Stimulated activated CD8-positive, alpha-beta memory T cell treated with anti-CD3 and anti-CD28 coated beads, Interleukin-4, amount 100 ng/mL, for 24 hours (primary cell): ENCODE measurements at places on chromosomes 11 and 22.

GRCh38 chr11:60428517-60428916 is 855 bp upstream of the MS4A5 start:
- DNase-seq: no peak

DNA sequence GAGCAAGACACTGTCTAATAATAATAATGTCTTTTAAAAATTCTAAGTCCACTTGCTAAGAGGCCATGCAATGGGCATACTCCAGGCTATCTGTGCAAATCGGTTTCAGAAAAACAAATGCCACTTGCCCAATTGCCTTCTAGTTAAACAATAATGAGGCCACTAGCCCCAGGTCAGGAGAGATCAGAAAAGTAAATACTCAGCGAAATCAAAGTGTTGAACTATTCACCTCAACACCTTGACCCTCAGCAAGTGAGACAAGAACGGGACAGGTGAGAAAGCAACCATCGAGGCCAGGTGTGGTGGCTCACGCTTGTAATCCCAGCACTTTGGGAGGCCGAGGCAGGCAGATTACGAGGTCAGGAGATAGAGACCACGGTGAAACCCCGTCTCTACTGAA is 72.3 kb upstream of the SYN3 start:
- DNase-seq: no peak

- DNase-seq: no peak
Observed at GRCh38 chr11:16825968-16826367, 87.5 kb downstream of the C11orf58 start.

DNA sequence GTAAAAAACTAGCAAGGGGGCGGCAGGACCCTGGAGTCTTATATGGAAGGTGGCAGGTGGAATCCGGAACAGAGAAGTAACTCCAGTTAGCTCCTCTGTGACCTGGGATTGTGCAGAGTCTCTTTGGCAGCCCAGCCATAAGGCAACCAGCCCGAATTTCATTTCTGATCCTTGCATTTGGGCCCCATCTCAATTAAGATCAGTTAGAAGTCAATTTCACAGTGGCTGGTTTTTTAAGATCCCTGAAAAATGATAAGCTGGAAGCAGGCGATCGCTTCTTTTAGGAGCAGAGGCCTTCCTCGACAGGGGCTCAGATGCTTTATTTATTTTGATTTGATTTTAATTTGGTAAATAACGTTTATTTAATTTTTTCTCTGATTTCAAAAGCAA is 199.0 kb downstream of the TENM4 start:
- DNase-seq: no peak

- no peak for DNase-seq
Observed at GRCh38 chr22:41914611-41915034, 251 bp downstream of the SHISA8 start.

- DNase-seq: no peak
Observed at GRCh38 chr11:94139416-94139815, 10.8 kb downstream of the PANX1 start.

- DNase-seq: no peak
Observed at GRCh38 chr11:62125881-62126280, 2.1 kb downstream of the INCENP start.

DNA sequence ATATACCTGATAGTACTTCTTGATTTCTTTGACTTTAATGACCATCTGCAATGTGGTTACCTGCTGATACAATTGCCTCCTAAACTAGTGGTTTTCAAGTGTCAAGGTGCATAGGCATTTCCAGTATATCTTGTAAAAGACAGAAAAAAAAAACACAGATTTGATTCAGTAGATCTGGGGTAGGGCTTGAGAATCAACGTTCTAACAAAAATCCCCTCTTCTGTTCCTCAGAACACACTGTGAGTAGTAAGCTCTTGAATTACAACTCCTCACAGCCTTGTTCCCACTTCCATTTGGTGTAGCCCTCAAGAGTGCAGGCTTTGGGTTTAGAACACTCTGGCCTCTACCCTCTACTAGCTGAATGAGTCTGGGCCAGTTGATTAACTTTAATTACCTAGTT is 78.0 kb upstream of the CTSC start:
- no peak for DNase-seq

GRCh38 chr11:122521626-122522025 is 133.9 kb upstream of the UBASH3B start:
- DNase-seq: no peak

DNA sequence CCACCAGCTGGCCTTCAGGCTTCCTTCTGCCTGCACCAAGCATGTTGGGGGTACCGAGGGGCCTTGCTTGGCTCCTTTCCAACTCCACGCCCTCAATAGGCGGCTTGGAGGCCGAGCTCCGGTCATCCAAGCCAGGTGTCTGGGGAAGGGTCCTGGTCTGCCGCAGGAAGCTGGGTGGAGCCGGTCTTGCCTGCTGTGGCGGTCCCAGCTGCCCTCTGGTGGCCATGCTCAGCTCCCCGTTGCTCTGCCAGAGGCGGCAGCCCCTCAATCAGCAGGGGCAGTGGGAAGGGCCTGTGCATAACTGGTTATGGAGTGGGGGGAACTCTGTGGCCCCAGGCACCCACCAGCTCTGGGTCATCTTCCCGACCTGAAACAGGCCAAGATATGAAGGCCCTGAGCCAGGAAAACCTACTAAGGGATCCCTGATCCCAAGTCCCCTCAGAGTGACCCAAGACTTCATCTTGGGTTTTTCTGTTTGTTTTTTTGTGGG is 3.2 kb downstream of the ARVCF start:
- DNase-seq: peak; percentile 35

DNA sequence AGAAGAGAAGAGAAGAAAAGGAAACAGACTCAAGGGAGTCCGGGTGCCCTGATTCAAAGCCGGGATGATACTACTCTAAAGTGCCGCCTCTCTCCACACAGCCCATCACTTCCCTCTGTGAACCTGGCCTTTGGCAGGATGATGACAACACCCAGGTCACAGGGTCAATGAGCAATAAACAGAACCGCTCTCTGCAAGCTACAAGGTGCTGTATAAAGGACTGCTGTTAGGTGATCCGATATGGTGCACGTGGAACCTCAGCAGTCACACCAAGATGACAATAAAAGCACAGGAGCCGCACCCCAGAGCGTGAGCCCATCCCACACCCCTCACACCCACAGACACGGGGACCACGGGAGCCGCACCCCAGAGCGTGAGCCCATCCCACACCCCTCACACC is 10.7 kb downstream of the TTLL1 start:
- no peak for DNase-seq

DNA sequence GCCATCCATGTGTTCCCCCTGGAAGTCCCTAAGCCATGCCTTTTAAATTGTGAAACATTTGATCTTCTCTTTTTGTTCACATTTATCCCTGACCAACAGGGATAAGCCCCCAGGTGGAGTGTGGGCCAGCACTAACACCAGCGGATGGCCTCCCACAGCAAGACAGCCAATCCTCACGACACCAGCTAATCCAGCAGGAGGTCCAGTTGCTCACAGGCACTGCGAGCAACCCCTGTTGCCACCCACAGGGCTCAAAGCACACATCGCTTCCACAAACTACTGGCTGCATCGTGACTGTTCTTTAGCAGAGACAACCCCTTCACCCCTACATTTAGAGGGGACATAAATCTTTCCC is 2.0 kb downstream of the PCSK7 start:
- DNase-seq: no peak

GRCh38 chr11:81874635-81875034 is 859.0 kb downstream of the FAM181B start:
- DNase-seq: no peak

DNA sequence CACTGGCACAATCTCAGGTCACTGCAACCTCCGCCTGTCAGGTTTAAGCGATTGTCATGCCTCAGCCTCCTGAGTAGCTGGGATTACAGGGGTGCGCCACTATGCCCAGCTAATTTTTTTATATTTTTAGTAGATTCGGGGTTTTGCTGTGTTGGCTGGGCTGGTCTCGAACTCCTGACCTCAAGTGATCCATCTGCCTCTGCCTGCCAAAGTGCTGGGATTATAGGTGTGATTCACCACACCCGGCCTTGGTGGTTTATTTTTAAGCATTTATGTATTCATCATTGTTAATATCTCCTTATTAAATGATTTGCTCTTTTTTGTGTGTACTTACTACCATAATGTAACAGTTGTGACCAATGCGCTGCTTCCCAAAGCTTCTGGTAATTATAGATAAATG is 171.7 kb downstream of the DDX10 start:
- DNase-seq: no peak

DNA sequence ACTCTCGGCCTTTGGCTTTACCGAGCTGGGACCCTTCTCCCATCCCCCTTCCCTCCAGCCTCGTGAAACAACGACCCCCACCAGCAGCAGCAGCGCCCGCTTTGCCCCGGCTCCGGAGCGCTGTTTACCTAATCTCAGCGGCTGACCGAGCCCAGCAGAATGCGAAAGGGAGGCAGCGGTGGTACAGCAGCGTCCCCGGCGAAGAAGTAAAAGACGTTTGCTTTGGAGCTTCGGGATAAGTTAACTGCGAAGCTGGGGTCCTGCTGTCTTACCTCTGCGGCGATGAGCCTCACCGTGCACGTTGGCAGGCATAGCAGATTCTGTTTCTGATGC is 2.0 kb upstream of the LARGE1 start:
- no peak for DNase-seq

GRCh38 chr11:65816696-65817095 is 17.1 kb upstream of the SNX32 start:
- DNase-seq: no peak

- DNase-seq: no peak
Observed at GRCh38 chr22:49259839-49260615, 567.6 kb downstream of the BRD1 start.

DNA sequence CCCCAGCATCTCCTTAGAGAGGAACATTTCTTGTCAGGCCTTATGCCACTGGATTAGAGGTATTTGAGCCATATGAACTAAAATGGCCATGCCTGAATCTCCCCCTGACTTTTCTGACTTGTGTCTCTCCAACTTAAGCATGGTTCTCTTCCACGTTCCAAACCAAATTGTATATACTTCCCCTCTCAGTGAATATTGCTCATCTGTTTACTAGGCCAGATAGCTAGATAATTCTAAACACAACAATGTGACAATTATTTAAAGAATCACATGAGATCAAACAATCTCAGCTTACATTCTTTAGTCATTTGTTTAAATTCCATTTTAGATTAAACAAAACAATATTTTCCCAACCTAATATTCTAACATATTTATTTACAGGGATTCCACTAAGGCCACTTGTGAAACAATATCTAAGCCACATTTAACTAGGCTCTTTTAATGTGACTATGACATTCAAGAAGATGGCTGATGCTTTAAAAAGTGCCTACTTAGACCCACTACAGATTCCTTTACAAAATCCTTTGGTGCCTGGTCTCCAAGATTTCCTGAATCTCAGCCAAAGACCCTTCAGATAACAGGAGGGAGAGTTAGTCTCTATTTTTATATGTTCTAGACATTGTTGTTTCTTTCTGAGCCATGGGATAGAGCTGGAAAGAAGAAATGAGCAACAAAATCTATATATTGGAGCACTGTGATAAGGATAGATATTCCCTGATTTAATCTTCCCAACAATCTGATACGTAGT is 105.7 kb downstream of the CADM1 start:
- DNase-seq: no peak

- DNase-seq: no peak
Observed at GRCh38 chr11:131982154-131982553, 611.7 kb downstream of the NTM start.

GRCh38 chr11:57302489-57302888 is 22.3 kb downstream of the TNKS1BP1 start:
- DNase-seq: no peak

DNA sequence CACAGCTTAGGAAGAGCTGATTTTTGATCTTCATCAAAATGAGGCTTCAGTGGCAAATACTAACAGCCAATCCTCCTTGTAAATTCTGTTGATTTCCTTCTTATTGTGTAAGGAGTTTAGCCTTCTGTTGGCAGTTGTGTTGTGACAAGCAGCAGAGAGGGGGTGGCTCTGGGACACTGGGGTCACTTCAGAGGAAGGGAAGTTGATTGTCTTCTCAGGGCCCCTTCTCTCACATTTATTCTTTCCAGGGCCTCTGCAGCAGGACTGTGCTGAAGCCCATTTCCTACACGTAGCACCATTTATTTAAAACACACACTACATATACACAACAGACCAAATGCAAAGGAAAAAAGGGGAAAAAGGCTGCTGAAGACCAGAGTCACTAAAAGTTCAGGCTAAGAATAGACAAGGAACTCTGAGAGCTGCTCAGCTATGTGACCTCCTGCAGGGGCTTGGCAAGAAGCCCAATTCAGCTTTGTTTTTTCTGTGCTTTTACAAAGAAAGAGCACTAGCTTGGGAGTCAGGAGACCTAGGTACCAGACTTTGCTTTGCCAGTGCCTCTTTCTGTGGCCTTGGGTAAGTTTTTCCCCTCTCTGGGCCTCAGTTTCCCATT is 28.3 kb upstream of the UPB1 start:
- no peak for DNase-seq

GRCh38 chr11:1747753-1748635 is 2.4 kb downstream of the IFITM10 start:
- DNase-seq: no peak

GRCh38 chr22:47232197-47232596 is 469.7 kb downstream of the TBC1D22A start:
- no peak for DNase-seq

GRCh38 chr11:114122686-114123085 is 63.2 kb downstream of the ZBTB16 start:
- DNase-seq: no peak

GRCh38 chr11:128546916-128547315 is 40.4 kb downstream of the ETS1 start:
- no peak for DNase-seq

- DNase-seq: no peak
Observed at GRCh38 chr11:120643284-120643683, 131.7 kb downstream of the GRIK4 start.

- DNase-seq: no peak
Observed at GRCh38 chr11:117172724-117173421, 5.7 kb upstream of the SIDT2 start.

GRCh38 chr11:11279956-11280689 is 72.9 kb downstream of the CSNK2A3 start:
- DNase-seq: no peak

DNA sequence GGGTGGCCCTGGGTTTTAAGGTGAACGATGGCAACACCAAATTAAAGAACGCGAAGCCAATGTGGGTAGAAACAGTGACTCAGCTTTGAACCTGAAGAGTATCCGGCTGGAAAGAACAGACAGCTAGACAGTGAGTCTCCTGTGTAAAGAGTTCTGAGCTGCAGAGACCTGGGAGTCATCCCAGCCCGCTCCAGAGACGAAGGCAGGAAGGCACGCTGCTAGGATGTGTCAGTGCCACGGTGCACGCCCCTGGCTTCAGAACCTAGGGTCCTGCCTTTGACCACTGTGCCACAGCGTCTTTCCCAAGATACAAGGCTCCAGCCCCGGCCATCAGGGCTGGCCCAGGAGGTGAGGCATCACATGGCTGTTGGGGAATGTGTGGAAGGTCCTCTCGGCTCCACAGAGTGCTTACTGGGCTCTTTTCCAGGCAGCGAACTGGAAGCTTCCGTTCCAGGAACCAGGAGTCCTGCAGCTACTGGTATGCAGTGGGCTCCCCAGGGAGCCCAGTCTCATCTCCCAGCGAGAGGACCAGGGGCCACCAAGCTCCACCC is 29.9 kb downstream of the LRFN4 start:
- DNase-seq: no peak

DNA sequence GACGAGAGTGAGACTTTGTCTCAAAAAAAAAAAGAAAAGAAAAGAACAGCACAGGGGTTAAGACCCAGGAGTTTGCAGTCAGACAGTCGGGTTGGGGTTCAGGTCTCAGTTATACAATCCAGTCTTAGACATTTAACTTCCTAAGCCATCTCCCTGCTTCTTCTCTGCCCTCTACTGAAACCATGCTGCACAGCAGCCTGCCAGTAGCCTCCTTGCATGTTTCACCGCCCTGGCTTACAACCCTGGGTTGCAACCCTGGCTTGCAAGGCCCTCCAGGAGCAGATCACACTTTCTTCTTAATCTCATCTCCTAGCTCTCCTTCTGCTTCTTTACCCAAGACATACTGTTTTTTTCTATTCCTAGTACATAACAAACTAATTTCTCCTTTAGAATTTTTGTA is 5.9 kb upstream of the B3GAT3 start:
- no peak for DNase-seq
